ENCODE measurements at places on chromosomes 1 and 21.

DNA sequence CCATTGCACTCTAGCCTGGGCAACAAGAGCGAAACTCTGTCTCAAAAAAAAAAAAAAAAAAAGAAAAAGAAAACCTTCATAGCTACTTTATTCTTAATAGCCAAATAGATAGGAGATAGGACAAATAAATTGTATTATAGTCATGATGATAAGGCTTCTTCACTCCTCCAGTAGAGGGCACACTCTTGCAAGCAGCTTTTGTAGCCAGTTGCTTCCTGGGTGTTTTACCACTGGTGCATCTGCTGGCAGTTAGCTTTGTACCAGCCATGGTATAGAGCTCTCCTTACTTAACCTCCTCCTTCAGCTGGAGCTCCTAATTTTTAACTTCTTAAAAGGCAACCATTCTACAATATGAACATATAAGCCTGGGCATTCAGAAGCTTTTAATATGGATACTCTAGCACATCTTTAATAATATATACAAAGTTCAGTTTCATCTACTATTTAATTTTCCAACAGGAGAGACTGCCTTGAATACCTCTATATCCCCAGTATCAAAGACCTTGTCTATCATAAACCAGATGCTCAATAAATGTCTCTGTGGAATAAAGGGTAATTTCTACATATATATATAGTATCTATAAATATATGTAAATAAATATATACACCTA lies 35.8 kb downstream of the EVI5 start:
- no peak for DNase-seq

DNA sequence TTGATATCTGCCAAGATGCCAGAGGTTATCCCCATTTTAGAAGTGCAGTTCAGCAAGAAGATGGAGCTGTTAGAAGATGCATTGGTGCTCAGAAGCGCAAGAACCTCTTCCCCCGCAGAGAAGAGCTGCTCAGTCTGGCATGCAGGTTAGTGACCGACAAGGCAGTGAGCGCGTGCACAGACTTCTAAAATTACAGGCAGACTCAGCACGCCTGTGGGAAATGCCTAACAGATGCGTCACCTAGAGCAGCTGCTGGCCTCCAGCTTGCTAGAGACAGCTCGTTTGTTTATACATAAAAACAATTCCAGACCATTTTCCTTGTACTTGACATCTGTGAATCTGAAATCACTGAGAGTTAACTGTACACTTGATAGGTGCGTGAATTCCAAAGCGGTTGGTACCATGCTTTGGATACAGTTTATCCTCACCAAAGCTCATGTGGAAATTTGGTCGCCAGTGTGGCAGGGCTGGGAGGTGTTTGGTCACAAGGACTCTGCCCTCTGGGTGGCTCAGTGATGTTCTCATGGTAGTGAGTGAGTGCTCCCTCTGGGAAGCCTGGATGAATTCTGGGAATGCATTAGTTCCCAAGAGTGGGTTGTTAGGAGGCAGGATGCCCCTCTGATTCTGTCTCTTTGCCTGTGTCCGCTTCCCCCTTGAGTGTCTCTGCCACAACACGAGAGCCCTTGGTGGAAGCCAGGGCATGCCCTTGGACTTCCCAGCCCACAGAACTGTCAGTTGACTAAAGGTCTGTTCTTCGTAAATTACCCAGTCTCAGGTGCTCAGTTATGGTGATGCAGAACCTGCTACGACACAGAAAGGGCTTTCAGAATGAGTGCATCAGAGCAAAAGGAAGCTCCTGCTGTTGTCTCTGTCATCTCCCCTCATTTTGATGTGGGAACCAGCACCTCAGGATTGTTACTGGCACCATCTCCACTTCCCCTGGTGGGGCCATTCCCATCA lies 24.4 kb downstream of the SNAP47 start:
- DNase-seq: peak; percentile 86

DNA sequence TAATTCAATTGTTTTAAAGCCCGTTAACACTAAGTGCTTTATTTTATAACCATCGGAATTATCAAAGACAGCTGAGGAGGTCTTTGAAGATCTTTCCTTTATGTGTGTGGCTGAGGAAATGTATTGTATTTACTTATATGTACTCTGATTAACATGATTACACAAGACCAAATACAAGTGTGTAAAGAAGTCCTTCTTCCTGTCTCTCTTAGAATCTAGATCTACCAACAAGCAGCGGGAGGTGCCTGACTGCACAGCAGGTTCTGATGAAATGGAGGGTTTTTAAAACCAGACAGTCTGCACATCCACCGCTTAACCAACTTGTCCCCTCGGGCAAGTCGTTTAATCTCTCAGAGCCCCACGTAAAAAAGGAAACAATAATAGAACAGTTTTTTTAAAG lies 240.5 kb upstream of the MAP1LC3C start:
- DNase-seq: no peak

DNA sequence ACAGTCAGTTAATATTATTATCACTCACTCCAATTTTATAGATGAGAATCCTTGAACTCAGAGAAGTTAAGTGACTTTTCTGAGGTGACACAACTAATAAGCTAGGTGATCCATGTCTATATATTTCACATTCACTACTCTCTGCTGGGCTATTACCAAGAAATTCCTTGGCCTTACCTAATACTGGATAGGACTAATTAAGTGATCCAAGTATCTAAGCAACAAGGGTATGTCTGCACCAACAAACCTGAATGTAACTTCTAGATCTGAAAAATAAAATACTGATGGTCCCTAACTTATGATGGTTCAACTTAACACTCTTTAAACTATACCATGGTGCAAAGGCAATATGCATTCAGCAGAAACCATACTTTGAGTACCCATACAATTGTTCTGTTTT lies 14.8 kb upstream of the CASQ2 start:
- DNase-seq: no peak

- DNase-seq: peak; percentile 17
These were observed 625 bp upstream of the DARS2 start for GRCh38 chr1:173823781-173824314.

- DNase-seq: no peak
These were observed 45.2 kb downstream of the SLC30A7 start for GRCh38 chr1:100941098-100941527.

- DNase-seq: no peak
These were observed 8.3 kb upstream of the ID3 start for GRCh38 chr1:23567629-23567995.

DNA sequence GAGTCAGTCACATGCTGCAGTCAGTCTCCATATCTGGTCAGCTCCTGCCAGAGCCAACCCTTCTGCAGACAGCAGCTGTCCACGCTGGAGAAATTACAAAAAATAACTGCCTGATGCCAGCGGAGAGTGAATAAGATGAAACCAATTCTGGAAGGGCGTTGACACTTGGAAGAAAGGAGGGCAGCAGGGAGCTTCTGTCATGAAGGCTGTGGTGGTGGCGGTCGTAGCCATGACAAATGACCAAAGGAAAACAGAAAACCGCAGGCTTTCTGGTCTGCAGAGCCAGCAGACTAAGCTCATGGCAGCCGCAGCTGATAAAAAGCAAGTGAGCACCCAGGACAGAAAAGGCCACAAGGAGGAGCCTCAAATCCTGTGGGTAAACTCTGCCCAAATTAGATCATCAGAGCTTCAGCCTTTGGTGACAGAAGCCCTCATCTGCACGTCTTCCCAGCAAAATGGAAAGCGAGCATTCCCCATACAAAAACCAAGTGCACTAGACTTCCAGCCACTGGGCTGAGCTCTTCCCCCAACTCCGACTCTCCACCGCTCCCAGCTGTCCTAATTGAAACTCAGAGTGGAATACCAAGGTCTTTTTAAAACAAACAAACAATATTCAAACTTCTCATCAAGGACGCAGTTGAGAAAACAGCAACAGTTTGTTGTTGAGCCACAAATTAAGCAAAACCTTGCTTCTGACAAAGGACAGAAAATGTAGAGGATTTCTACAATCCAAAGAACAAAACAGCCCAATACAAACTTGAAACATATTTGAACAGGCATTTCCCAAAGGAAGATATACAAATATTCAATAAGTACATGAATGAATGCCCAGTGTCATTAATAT lies 28.7 kb downstream of the RSPH1 start:
- DNase-seq: peak; percentile 61

GRCh38 chr21:32140604-32141317 lies 138.1 kb downstream of the MIS18A start:
- DNase-seq: peak; percentile 77

- no peak for DNase-seq
These were observed 30.9 kb downstream of the AGT start for GRCh38 chr1:230682882-230683610.

- DNase-seq: no peak
These were observed 3.6 kb upstream of the RABIF start for GRCh38 chr1:202892501-202892900.

DNA sequence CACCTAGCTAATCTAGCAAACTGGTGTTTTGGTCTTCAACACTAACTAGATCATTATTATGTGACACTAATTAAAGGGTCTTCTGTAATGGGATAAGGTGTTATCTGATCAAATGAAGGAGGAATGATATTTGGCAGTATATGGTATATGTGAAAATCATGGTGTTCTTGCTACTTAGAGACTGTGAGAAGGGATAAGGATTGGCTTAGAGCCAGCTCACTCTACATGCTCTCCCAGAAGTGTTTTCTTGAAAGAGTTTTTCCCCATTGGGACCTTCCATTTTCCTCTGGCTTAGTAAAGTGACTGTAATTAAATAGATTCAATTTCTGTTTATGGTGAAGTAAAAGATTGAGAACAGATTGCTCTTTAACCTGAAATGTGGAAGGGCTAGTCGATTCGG lies 71.2 kb upstream of the RGL1 start:
- no peak for DNase-seq

GRCh38 chr21:22260274-22260673 lies 1262.1 kb downstream of the NCAM2 start:
- DNase-seq: no peak

DNA sequence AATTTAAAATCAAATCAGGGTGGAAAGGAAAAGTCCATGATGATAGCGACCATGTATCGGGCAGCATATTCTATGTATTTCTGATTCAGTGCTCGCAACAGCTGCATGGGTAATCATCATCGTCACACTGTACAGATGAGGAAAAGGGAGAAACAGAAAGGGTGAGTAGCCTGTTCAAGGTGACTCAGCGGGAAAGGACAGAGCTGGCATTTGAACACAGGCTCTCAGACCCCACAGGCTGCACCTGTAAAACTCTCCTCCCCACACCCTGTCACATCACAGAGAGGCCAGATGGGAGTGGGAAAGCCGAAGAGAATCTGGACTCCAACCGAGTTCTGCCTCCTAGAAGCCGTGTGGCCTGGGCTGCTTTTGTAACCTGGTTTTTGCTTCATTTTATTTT lies 14.0 kb downstream of the RUNX1 start:
- DNase-seq: no peak

GRCh38 chr1:100034470-100034869 lies 64.7 kb downstream of the SLC35A3 start:
- no peak for DNase-seq

DNA sequence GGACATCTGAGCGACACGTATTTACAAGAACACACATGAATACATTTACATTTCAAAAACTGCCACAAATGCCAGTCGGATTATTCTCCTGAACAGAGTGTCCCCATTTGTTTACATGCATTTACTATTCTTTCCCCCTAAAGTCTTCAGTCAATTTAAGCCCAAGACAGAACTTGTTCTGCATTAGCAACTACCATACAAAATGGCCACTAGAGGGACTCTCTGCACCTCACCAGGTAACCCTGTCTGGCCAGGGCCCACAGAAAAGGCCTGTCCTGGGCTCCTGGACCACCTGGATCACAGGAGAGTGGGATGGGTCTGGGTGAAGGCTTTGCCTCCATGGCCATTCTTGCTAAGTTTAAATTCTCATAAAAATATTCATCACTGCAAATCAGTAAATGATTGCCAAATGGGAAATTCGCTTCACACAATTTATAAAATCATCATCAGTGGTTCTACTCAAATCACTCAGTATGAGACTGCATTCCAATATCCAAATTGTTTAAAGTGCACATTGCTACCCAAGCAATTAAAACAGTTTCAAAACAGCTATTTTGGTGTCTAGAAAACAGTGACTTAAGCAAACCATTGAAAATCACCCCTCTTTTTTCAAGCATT lies 12.5 kb upstream of the GUCA2A start:
- peak; percentile 28 for DNase-seq

- DNase-seq: peak; percentile 50
These were observed 315.6 kb downstream of the NFIA start for GRCh38 chr1:61397935-61398334.

- no peak for DNase-seq
These were observed 280.6 kb downstream of the TTLL7 start for GRCh38 chr1:83718338-83718737.

DNA sequence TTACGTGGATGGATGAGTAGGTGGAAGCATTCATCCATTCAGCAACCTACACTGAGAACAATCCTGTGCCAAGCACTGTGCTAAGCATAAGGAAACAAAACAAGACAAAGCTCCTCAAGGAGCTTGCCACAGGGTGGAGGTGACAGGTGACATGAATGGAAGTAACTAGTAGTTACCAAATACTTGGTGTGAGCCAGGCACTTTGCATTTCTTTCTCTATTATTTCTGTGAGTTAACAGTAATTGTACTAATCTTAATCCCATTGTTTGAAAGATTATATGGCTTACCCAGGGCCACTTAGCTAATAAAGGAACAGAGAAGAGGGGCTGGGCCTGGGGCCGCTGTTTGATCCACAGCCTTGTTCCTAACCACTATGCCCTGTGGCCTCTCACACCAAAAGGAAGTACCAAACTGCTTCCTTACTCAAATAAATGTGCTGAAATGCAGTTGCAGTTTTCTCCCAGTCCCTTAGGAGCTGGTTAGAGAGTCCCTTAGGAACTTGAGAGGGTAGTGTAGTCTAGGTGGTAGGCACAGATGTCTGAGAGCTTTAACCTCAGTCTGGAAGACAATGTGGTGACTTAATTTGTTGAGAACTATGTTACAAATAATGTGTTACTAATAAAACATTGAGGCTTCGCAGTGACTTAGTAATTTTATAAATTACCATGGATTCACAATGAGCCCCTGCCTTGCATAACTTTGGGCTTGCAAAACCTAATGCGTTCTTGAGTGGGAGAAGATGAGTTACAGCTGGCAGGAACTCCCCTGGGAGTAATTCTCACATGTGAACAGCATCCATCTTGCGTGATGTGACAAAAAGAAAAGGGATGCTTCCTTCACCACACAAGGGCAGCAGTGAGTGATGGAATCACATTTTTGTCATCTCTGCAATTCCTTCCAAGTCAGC lies 69.8 kb downstream of the MPZL1 start:
- DNase-seq: no peak

DNA sequence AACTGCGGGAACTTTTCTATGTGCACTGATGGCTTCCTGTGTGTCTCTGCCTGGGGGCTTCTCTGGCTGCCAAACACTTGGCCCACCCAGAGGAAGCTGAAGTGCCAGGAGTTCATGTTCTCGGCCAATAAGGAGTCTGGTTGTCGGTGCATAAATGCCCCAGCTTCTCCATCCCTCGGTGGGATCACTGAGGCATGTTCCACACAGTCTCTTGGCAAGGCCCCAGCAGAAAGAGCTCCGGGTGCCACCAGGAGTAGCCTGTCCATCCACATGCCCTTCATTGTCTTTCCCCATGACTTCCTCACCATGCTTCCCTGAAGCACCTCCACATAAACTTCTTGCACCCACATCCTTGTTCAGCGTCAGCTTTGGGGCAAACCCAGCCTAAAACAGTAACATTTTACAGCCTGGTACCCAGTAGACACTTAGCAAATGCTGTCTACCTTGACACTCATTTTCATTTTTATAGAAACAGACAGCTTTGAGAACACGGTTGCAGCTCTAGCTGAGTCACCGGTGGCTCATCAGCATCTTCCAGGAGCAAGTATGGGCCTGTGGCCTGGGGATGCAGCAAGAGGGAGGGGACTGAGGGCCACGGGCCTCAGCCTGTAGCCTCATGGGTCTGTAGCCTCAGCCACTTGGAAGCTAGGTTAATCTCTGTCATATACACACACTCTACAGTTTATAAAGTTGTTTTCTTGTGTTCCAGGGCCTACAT lies 14.8 kb upstream of the CDCP2 start:
- peak; percentile 10 for DNase-seq
